ENCODE measurements at places on chromosomes 6 and 20.

DNA sequence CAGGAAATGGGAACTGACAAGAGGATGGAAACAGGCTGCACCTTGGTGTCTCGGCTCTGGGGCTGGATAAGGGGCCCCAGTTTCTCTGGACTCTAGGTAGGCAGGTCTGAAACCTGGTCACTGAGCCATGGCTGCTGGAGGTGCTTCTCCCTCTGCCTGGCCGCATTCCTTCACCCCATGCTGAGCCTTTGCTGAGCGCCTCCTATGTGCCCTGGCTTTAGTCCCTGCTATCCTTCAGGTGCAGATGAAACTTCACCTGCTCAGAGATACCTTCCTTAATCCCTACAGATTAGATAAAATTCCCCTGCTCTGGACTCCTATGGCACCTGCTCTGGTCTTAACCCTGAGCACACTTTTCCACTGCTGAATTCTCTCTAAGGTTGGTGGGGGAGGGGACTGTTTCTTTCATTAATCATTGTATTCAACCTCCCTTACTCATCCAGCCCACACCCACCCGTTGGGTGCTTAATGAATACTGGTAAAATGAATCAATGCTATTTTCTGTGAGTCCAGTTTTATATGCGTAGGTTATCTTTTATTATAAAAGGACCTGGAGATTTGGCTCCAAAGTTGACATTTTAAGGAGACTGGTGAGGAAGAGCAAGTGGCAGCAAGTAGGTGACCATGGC, 19.3 kb downstream of the MYLK4 start:
- no peak for DNase-seq

- no peak for DNase-seq
Measured at GRCh38 chr20:50587291-50587961, 77.2 kb downstream of the PTPN1 start.

GRCh38 chr20:13775867-13776266, 8.9 kb downstream of the ESF1 start:
- no peak for DNase-seq

DNA sequence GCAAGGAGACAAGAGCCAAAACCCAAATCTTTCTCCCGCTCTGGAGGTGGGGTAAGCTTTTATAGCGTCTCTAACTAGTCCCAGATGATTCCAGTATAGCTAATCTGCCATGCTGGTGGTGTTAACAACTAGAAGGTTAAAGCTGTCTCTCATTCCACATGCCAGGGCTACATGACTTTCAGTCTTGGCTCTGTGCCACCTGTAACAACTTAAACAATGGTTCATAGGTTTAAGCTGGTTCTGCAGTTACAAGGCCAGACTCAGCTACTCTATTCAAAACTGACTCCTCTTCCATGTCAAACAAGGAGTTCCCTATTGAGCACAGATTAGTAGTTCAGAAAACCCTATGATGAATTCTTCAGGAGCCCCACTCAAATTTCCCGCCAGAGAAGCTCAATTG, 128.9 kb downstream of the ELOVL4 start:
- no peak for DNase-seq

GRCh38 chr20:51331481-51331880, 211.0 kb downstream of the NFATC2 start:
- DNase-seq: no peak

- no peak for DNase-seq
Measured at GRCh38 chr6:154916857-154917256, 78.3 kb upstream of the TIAM2 start.

DNA sequence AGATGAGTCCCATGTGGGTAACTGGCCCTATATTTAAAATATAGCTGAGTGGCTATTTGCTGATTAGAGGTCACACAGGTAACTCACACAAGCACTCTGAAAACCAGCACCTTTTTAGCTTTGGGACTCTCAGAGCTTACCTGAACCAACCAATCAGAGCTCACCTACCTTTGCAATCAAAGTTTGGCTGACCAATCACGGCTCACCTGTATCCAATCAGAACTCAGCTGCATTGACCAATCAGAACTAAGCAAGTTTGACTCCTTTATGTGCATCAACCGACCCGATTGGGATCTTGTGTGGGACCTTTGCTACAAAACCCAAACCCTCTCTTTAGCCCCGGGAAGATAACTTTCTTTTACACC, 106.8 kb upstream of the NXT1 start:
- DNase-seq: no peak

- no peak for DNase-seq
Measured at GRCh38 chr6:158661156-158661685, 11.4 kb downstream of the SYTL3 start.

Measured in AG08396 (cell line).